ENCODE measurements at places on chromosomes 16 and 17. TPM values are rescaled to one million over a fixed set of nuclear protein-coding genes. Genes with fewer than 3 reads are reported as not detected.

GRCh38 chr17:41547921-41548843 lies 20.1 kb upstream of the KRT19 start:
- DNase-seq = no peak

- DNase-seq = no peak
These were observed 19.9 kb downstream of the TLE7 start for GRCh38 chr16:71421911-71422310.

DNA sequence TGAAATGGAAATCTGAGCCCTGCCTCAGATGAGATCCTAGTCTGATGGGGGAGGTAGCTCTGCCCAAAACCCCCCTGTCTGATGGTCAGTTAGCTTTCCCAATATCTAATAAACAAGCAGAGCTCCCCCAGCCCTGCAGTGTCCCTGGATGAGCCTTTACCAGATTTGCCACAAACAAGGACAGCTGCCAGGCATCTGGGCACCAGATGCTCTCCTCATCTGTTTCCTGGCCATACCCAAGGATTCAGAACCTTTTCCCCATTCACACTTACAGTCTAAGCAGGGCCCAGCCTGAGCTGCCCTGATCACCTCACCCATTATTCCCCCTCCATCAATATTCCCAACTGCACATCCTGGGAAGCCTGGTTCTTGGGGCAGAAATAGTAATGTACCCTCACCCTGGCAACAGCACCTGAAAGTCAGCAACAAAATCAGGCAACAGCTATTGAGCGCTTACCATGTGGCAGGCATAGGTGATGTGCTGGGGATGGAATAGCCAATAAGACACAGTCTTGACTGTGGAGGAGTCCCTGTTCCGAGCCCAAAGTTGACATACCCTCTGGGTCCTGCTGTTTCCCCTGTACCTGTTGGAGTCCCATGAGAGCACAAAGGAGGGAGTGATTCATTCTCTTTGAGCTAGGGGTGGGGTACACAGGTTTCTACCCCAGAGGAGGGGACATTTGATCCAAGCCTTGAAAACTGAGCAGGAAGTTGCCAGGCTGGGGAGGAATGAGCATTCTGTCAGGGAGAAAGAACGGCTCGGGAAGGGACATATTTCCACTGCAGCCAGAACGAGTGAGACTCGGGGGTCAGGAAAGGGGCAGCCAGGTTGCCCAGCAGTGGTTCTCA lies 147.4 kb downstream of the TMEM132E start:
- no peak for DNase-seq

GP1BA gene
- not detected for total RNA-seq

ZFPM1 gene
- total RNA-seq = 0.55 TPM

ITGAD gene
- not detected for total RNA-seq

DPEP2 gene
- total RNA-seq = not detected

Data from G401 (cell line).